ENCODE measurements at places on chromosomes 2 and 18. TPM values are rescaled to one million over a fixed set of nuclear protein-coding genes. Genes with fewer than 3 reads are reported as not detected.

DNA sequence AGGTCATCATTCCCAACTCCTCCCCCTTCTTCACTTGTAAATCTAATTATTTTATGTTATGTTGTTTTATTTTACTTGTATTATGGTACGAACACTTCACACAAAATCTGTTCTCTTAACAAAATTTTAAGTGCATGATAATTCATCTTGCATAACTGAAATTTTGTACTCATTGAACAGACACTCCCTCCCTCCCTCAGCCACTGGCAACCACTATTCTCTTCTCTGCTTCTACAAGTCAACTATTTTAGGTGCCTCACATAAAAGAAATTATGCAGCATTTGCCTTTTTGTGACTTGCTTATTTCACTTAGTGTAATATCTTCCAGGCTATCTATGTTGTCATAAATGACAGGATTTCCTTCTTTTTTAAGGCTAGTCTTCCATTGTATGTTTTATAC is 30.4 kb upstream of the OSBPL6 start:
- no peak for DNase-seq

The OTOF gene
- total RNA-seq = not detected

The SLC38A11 gene
- 1.0 TPM for total RNA-seq

The AKAIN1 gene
- not detected for total RNA-seq

The CCNT2 gene
- 20.9 TPM for total RNA-seq

The BIN1 gene
- total RNA-seq = 15.0 TPM

The HOXD11 gene
- total RNA-seq = not detected

- DNase-seq = no peak
Measured at GRCh38 chr2:54052825-54053718, 62.3 kb upstream of the ACYP2 start.

DNA sequence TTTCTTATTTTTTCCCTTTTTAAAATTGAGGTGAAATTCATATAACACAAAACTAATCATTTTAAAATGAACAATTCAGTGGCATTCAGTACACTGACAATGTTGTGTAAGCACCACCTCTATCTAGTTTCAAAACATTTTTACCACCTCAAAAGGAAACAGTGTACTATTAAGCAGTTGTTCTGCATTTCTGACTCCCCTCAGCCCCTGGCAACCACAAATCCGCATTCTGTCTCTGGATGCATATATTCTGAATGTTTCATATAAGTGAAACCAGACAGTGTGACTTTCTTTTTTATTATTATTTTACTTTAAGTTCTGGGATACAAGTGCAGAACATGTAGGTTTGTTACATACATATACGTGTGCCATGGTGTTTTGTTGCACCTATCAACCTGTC is 19.2 kb upstream of the TANK start:
- DNase-seq = no peak

- DNase-seq = no peak
Measured at GRCh38 chr2:193505620-193506019, 1310.9 kb upstream of the TMEFF2 start.

- no peak for DNase-seq
Measured at GRCh38 chr2:223991611-223992010, 34.3 kb downstream of the MRPL44 start.

DNA sequence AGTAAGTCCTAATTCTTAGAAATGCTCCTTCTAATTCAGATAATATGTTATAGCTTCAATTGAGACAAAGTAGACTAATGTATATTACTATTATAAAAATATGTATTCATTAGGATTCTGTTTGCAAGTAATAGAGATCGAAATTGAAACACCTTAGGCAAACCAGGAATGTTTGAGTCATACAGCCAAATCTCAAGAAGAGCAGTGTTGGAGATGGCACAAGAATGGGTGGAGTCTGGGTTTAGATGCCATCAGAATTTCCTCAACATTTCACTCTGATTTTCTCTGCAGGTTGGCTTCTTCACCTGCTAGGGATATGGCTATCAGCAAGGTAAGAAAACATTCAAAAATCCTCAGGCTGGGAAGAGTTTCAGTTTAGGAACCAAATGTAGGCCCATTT is 405.4 kb downstream of the CCDC85A start:
- DNase-seq = no peak

The SLC11A1 gene
- 4.5 TPM for total RNA-seq

The UPP2 gene
- total RNA-seq = not detected

GRCh38 chr2:121004359-121004758 is 268.7 kb downstream of the GLI2 start:
- DNase-seq = no peak

The LAMA3 gene
- 3.4 TPM for total RNA-seq

The TLX2 gene
- total RNA-seq = not detected

GRCh38 chr2:203649176-203649814 is 57.1 kb upstream of the CD28 start:
- DNase-seq = no peak

- DNase-seq = no peak
Measured at GRCh38 chr2:127239395-127239794, 19.3 kb upstream of the CYP27C1 start.

DNA sequence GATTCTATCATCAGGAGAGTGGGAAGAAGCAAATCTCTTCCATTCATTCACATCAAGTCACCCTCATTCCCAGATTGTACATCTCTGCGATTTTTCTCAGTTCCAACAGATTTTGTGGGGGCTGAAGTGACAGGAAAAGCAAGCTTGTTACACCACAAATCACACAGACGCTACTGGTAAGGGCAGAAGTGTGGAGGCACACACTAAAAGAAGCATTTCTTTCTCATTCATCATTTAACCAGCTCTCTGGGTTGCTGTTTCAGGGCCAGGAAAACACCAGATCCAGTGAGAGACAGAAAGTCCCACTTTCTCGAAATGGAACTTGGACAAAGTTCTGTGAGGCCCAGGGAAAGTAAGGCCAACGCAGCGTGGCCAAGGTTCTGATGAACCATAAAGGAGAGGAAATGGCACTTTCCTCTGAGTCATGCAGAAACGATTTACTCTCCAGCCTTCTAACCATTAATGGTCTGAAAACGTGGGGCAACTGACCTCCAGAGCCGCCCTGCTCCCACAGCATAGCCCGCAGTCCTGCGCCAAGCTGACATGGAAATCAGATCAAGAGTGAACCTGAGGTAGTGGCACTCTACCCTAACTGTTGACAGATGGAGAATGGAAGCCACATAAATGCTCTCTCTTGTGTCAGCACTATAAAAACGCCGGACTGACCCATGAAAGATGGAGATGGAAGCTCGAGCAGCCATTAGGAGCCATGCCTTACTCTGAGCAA is 191.0 kb downstream of the C1D start:
- DNase-seq = no peak

The TTR gene
- not detected for total RNA-seq

The ACMSD gene
- not detected for total RNA-seq

DNA sequence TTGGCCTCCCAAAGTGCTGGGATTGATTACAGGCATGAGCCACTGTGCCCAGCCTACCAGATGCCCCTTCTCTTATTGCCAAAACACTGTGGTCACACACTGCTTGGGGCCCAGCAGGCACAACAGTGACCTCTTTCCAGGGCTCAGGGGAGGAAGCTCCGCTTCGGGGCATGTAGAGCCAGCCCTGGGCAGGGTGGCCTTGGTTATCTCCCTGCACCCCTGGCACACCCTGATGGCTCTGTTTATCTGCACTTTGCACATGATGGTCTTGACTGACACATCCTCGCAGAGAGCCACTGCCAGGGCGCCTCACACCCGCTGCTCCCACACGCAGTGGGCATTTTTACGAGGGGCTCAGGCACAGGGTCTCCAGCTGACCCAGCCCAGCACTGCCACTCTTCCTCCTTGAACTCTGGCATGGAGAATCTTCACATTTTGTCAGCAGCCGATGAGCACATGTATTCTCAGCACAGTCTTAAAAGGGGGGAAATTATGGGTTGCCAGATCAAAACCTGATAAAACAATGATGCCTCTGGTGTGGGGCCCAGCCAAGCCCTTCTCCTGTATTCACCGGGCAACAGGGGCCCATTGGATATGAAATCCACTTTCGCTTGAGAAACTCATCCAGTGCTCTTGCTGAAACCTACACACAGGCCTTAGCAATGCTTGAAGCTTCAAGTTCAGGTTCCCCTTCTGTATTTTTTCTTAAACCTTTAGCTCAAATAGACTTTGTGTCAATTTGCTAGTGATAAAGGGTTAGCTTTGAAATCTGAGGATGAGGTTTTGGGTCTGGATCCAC is 5.9 kb downstream of the GYPC start:
- no peak for DNase-seq
